HAP-1 (cell line): ENCODE measurements at places on chromosomes 2 and 18.

DNA sequence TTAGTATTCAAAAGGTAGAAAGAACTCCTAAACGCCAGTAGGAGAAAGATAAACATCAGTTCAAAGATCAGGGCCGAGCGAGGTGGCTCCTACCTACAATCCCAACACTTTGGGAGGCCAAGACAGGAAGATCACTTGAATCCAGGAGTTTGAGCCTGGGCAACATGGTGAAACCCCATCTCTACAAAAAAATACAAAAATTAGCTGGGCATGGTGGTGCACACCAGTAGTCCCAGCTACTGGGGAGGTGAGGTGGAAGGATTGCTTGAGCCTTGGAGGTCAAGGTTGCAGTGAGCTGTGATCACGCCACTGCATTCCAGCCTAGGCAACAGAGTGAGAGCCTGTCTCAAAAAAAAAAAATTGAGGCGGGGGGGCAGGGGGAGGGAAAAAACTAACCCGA is 40.6 kb downstream of the MBOAT2 start:
- DNase-seq: no peak

- no peak for DNase-seq
Measured at GRCh38 chr2:239788576-239789098, 236.5 kb downstream of the NDUFA10 start.

GRCh38 chr2:120433816-120434290 is 87.9 kb downstream of the INHBB start:
- DNase-seq: no peak

DNA sequence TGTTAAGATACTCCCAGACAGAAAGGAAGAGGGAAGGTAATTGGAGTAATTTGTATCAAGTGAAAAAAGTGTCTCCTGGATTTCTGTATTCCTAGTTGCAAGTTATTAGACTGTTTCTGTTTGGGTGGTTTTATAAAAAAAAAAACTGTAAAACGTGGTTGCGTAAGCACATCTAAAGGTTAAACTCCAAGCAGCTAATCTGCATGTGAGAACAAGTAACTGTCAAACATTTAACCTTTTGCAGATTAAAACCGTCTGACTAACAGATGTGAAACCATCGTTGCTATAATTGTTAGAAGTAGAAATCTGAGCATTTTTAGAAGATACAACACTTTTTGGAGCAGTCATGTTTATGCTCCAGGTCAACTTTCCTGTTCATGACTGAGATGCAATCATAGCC is 72.3 kb downstream of the AFF3 start:
- DNase-seq: no peak

DNA sequence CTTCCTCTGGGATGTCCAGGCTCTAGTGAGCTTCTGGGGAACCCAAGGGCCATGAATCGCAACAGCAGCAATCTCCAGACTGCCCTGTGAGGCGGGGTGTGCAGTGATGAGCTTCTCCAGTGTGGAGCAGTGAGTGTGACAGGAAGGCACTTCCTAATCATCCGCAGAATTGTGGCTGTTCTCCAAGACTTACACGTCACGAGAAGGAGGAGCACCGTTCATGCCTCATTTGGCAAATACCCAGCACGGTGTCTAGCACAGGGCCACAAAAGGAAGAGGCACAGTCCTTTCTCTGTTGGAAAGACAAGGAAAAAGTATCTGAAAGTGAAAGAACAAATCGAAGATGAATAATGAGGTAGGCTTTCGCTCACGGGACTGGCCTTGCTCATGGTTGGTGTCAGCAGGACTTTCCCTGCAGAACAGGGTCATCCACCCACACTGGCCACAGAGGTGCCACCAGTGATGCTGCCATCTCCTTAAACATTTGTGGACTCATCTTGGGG is 125.1 kb upstream of the HAAO start:
- no peak for DNase-seq

GRCh38 chr2:39107724-39108273 is 13.1 kb downstream of the SOS1 start:
- peak; percentile 29 for DNase-seq

DNA sequence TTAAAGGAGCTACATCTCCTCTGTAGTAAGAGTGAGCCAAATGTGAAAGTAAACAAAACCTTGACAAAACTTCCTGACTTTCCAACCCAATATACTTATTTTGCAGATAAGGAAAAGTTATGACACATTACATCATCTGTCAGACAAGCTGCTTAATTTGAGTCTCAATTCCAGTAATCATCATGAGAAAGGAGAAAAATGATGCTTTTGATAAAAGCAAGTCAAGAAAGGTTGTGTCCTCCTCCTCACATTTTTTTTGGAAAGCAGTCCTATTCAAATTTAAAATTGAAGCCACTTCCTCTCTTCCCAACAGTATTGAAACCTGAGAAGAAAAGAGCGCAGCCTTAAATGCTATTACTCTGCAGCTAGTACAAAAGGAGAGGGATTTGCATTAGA is 519.6 kb downstream of the LRP1B start:
- peak; percentile 99 for DNase-seq

DNA sequence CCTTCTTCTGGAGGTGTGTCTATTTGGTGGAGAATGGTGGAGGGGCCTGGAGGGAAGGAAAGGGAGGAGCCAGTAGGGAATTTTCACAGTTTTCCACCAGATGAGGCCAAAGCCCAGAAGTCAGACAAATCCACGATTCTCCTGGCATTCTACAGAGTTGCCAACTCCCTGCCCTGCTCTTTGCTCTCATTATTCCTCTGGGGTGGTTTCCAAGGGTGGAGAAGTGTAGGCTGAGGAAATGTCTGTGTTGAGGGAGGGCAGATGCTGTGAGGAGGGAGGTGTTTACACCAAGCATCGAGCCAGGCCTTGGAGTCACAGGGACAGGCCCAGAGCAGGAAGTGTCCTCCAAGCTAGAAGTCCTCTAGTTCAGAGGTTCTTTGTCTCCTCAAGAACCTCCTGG is 124.1 kb upstream of the LGALSL start:
- no peak for DNase-seq

- peak; percentile 53 for DNase-seq
Measured at GRCh38 chr2:61658841-61659780, 121.0 kb upstream of the XPO1 start.

DNA sequence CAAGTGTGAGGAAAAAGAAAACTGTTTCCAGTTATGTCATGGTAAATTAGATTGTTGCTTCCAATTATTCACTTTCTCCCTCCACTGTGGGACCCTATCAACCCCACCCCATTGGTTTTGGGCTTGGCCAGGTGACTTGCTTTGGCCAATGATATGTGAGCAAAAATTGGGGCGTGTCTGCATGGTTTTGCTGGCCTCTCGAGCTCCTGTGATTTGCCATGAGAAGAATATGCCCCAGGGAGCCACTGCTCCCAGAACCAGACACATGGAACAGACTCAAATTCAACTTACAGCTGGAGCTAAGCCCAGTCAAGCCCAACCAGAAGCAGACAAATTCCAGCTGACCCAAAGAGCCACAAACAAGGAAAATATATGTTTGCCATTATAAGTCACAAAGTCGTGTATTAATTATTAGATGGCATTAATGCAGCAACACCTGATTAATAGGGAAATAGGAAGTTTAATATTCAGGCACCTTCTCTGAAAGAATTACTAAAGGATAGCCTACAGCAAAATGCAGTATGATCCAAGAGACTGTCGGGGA is 248.9 kb downstream of the ANAPC1 start:
- no peak for DNase-seq

- no peak for DNase-seq
Measured at GRCh38 chr18:55089610-55090009, 130.3 kb upstream of the CCDC68 start.

- DNase-seq: no peak
Measured at GRCh38 chr2:157290525-157290924, 33.0 kb downstream of the GALNT5 start.

DNA sequence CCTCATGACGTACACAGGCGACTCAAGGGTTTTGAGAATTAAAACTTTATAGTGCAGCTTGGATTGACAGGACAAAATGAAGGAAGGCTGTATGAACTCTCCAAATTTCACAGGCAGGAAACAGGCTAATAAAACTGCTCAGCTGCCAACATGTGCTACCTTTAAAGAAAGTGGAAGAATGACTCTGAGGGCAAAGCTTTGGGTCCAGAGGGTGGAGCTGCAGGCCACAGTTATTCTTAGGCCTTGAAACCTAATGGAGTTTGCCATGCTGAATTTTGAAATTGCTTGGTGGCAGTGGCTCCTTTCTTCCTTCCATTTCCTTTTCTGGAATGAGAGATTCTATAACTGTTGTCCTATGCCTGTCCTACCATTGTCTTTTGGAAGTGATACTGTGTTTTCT is 34.8 kb downstream of the HAT1 start:
- no peak for DNase-seq

- no peak for DNase-seq
Measured at GRCh38 chr18:29862824-29863223, 1179.7 kb downstream of the DSC3 start.

DNA sequence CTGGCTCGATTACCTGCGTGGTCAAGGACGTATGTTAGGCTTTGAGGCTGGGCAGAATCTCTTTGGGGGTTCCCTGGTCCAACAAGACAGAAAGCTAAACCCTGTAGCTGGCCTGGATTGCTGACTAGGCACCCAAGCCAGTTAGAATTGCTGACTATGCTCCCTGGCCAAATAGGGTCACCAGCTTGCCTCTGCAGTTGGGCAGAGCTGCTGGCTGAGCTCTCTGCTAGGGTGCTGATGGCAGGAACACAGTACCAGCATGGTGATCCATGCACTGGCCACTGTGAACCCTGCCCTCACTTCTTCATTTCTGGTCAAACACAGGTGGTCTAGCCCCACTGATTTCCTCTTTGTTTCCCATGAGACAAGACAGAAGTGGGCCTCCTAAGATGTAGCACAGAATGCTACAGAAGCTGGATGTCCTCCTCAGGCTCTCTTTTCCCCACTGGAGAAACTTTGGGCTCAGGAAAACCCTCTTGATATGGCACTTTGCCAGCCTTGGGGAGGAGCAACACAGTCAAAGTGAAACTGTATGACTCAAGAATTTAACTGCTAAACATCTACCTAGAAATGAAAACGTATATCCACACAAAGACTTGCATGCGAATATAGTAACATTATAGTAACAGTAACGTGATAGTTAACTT is 20.8 kb downstream of the SP140L start:
- DNase-seq: no peak

- no peak for DNase-seq
Measured at GRCh38 chr18:10002280-10002679, 88.5 kb downstream of the VAPA start.

- DNase-seq: no peak
Measured at GRCh38 chr2:11022591-11023273, 111.0 kb downstream of the KCNF1 start.

DNA sequence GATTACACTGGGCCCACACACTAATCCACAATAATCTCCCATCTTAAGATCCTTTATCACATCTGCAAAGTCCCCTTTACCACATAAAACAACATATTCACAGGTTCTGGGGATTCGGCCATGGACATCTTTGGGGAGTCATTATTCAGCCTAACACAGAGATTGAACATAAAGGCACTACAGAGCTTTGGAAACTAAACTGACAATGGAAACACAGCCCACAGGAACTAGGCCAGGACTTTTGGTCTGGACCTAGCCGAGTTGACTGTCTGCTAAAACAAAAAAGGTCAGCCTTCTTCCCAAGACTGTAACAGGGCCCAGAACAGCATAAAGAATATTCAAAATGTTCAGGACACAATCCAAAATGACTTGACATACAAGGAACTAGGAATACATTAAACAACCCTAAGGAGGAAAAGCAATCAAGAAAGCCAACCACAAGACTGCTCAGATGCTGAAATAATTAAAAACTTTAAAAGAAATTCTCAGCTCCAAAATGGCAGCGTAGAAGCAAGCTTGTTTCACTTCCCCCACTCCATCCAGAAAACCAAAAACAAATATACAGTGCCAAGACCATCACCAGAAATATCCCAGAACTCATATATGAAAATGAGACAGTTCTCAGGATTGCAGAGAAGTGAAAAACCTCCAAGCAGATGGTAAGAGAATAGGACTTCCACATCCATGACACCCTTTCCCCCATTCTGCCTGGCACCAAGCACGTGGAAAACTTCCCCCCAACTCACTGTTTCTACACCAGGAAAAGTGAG is 207.8 kb downstream of the ATAD2B start:
- no peak for DNase-seq

- no peak for DNase-seq
Measured at GRCh38 chr18:74251297-74252038, 40.3 kb downstream of the CYB5A start.

DNA sequence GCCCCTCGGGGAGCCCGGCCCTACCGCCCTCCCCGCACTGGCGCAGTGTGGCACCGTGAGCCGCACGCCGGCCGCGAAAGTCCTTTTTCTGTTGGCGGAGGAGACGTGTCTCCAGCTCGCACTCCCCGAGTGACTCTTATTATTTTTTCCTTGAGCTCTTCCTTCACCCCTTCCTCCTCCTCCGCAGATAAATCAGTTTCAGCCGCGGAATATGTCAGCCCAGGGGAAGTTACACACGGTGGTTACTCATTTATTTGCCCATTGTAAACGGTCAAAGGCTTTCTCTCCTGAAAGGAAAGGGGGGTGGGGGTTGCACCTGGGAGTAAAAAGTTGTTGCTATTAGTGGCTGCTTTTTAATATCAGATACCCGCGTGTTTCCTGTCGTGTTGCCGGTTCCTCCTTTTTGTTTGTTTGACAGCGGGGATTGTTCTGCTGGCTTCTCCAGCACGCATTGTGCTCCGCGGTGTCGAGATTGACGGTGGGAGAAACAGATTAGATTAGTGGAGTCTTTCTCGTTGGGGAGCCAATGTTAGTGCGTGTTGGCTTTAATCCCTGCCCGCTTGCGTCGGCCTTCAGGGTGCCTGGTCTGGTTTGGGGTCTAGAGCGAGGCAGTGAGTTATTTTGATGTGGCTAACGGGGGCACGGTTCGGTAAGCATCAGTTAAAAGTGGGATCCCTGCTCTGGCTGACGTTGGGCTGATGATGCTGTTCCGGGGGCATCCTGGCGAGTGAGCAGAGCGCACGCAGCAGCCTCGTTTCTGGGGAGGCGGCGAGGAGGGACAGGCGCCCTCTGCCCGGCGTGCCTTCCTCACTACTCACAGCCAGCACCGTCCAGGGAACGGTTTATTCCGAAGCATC is 1.6 kb downstream of the CRIM1 start:
- DNase-seq: peak; percentile 69

- DNase-seq: no peak
Measured at GRCh38 chr18:33757037-33757436, 179.0 kb downstream of the ASXL3 start.

DNA sequence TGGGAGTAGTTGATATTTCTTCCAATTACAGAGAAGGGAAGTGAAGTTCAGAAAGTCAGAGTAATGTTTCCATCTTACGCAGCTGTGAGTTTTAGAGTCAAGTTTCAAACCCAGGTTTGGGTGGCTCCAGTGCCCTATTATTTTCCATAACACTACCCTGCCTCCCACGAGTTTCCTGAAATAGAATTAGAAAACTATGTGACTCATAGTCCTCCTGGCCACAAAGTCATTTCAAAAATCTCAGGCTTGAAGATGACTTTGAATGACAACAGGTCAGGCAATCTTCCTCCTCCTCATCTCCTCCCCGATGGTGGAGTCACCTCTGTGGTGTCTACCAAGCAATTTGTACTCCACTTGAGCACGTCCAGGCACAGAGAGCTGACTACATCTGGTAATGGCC is 212.3 kb upstream of the TRIB2 start:
- DNase-seq: no peak
